ENCODE measurements at places on chromosomes 1 and 21. TPM values are rescaled to one million over a fixed set of nuclear protein-coding genes. Genes with fewer than 3 reads are reported as not detected.

GRCh38 chr1:229456016-229456415 is 22.1 kb upstream of the ACTA1 start:
- no peak overlapping the region for H3K4me3 ChIP-seq
- DNase-seq: no peak
- no peaks in the 10 kb centered on the region for H3K4me1 ChIP-seq
- H3K27ac ChIP-seq: no peak overlapping the region
- H3K36me3 ChIP-seq: peaks cover 13% of the 10 kb centered on the region

- no peak overlapping the region for H3K27ac ChIP-seq
- H3K4me3 ChIP-seq: no peak overlapping the region
- DNase-seq: no peak
- H3K4me1 ChIP-seq: no peaks in the 10 kb centered on the region
- H3K27me3 ChIP-seq: no peaks in the 10 kb centered on the region
- no peaks in the 10 kb centered on the region for H3K36me3 ChIP-seq
Observed at GRCh38 chr1:81781749-81782148, 19.0 kb upstream of the ADGRL2 start.

The FCRL5 gene
- total RNA-seq: not detected

DNA sequence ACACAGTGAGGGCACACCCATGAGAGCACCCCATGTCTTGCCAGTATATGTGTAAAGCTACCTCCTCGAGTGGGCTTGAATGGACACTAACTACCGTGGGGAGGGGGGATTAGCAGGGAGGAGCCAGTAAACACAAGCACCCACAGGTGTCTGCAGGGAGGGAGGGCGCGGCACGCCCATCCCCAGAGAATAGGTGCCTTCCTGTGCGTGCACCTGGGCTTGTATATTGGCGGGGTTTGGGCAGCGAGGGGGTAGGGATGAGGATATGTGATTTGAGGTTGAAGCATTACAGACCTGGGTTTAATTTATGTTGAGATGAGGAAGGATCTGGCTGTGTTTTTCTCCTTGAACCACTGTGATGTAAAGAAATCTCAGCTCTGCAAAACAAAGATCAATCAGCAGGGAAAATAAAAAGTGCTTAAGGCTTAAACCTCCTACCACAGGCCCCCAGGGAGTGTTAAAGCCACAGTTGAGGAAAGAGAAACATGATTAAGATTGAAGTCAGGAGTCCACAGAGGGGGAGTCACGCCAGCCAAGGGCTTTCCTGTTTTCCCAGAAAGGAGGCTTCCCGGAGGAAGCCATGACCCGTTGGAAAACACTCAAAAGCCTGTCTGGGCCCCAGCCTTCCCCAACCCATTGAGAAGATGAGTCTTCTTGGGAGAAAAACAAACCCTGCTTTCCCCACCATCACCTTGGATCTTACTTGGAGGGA is 80.0 kb downstream of the CAMK2N1 start:
- H3K27ac ChIP-seq: no peak overlapping the region
- DNase-seq: peak; percentile 45
- no peaks in the 10 kb centered on the region for H3K36me3 ChIP-seq
- no peak overlapping the region for H3K4me3 ChIP-seq
- peaks cover 8% of the 10 kb centered on the region for H3K27me3 ChIP-seq

GRCh38 chr1:207164086-207164485 is 60.1 kb downstream of the C4BPA start:
- H3K27ac ChIP-seq: no peak overlapping the region
- H3K36me3 ChIP-seq: no peaks in the 10 kb centered on the region
- H3K4me3 ChIP-seq: no peak overlapping the region
- DNase-seq: no peak

The NHLH2 gene
- not detected for total RNA-seq

The TNFSF4 gene
- total RNA-seq: 19.7 TPM

DNA sequence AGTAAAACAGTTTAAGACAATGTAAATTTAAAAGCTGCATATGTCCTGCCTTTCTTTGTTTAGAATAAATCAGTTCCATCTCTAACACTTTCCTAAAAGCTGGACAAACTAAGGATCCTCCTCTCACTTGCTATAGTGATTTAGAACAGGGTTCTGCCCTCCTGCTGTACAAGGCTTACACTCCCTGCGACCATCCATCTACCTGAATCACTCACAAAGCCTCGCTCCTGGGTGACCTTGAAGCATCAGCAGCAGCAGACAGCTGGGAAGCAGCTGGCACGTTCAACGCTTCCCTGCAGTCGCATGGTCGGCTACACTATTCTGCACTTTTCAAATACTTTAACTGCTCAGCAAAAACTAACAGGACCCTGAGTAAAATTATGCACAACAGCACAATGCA is 128.0 kb downstream of the NTPCR start:
- DNase-seq: no peak
- H3K4me3 ChIP-seq: no peak overlapping the region
- H3K27me3 ChIP-seq: peaks cover 6% of the 10 kb centered on the region

DNA sequence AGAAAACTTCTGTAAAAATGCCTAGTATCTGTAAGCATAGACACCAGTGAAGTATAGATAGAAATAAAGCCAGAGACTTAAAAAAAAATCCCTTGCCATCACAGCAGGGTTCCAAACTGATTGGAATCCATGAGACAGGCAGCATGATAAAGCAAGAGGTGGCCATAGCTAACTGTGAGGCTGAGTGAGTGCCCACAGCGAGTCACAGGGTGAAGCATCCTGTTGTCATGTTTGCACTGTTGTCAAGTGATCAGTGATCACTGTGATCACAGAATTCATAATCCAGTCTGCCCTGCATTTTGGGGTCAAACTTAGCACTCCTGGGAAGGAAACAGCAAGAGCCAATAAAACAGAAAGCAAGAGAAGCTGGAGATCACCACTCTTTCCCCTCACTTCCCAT is 33.3 kb downstream of the LRRC8B start:
- H3K27ac ChIP-seq: no peak overlapping the region
- H3K27me3 ChIP-seq: no peaks in the 10 kb centered on the region
- no peak for DNase-seq
- no peak overlapping the region for H3K4me3 ChIP-seq

The TYW3 gene
- 16.5 TPM for total RNA-seq

The MFSD2A gene
- total RNA-seq: 5.7 TPM

DNA sequence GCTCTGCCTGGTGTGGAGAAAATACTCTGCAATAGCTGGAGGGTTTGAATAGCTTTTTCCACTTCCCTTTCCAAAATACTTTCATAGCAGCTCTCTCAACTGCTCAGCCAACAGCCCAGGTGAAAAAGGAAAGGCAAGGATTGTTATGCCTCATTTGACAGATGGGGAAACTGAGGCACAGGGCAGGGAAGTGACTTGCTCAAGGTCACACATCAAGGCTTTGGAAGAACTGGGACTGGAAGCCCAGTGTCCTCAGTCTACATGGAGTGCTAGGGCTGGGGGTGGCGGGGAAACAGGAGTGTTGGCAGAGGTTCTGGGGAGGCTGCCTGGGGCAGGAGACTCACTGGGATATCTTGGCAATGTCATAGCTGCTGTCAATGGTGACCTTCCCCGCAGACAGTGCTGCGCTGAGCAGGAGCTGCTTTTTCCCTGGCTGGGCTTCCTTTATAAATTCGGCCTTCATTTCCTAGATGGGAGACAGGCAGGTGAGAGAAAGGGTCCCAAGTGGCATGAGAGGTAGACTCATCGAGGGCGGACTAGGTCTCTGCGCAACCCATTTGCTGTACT is 4.0 kb downstream of the CHI3L1 start:
- no peaks in the 10 kb centered on the region for H3K36me3 ChIP-seq
- no peak overlapping the region for H3K27ac ChIP-seq
- H3K4me3 ChIP-seq: no peak overlapping the region

- no peak overlapping the region for H3K27ac ChIP-seq
- H3K4me3 ChIP-seq: no peak overlapping the region
- H3K4me1 ChIP-seq: peaks cover 4% of the 10 kb centered on the region
- no peaks in the 10 kb centered on the region for H3K36me3 ChIP-seq
- peak; percentile 48 for DNase-seq
- H3K27me3 ChIP-seq: no peaks in the 10 kb centered on the region
Observed at GRCh38 chr1:240804475-240804874, 192.5 kb upstream of the GREM2 start.

GRCh38 chr1:71668065-71668464 is 587.2 kb upstream of the ZRANB2 start:
- DNase-seq: peak; percentile 44
- peak overlapping the region; percentile 71 for H3K27ac ChIP-seq
- H3K4me1 ChIP-seq: peaks cover 6% of the 10 kb centered on the region
- no peak overlapping the region for H3K4me3 ChIP-seq
- H3K27me3 ChIP-seq: no peaks in the 10 kb centered on the region
